ENCODE measurements at places on chromosomes 7 and 10.
A peak's percentile ranks its signal among the peaks of the same experiment; 100 is the strongest.

- DNase-seq: no peak
These were observed 17.8 kb downstream of the VWA2 start for GRCh38 chr10:114256822-114257221.

DNA sequence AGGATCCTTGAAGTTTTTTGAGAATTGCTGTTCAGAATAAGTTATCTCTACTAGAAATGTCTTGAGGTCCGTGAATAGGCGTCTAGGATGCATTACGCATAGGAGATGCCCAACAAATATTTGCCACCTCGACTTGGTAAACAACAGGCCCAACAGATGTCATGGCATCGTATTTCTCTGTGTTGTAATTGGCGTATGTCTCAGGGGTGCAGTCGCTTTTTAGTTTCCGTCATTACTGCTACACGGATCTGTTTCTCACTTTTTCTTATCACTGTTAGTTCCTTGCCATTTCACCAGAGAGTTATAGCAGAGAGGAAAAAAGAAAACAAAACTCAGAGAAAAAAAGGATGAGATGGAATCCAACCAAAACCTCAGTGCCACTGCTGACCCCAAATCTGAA, 73.0 kb upstream of the SFMBT2 start:
- no peak for DNase-seq

DNA sequence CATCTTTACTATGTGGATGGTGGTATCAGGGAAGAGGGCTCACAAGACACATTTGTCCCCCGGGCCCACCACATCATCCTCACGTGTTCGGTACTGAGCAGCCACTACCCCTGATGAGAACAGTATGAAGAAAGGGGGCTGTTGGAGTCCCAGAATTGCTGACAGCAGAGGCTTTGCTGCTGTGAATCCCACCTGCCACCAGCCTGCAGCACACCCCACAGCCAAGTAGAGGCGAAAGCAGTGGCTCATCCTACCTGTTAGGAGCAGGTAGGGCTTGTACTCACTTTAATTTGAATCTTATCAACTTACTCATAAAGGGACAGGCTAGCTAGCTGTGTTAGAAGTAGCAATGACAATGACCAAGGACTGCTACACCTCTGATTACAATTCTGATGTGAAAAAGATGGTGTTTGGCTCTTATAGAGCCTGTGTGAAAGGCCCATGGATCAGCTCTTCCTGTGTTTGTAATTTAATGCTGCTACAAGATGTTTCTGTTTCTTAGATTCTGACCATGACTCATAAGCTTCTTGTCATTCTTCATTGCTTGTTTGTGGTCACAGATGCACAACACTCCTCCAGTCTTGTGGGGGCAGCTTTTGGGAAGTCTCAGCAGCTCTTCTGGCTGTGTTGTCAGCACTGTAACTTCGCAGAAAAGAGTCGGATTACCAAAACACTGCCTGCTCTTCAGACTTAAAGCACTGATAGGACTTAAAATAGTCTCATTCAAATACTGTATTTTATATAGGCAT, 9.1 kb upstream of the CSGALNACT2 start:
- no peak for DNase-seq

DNA sequence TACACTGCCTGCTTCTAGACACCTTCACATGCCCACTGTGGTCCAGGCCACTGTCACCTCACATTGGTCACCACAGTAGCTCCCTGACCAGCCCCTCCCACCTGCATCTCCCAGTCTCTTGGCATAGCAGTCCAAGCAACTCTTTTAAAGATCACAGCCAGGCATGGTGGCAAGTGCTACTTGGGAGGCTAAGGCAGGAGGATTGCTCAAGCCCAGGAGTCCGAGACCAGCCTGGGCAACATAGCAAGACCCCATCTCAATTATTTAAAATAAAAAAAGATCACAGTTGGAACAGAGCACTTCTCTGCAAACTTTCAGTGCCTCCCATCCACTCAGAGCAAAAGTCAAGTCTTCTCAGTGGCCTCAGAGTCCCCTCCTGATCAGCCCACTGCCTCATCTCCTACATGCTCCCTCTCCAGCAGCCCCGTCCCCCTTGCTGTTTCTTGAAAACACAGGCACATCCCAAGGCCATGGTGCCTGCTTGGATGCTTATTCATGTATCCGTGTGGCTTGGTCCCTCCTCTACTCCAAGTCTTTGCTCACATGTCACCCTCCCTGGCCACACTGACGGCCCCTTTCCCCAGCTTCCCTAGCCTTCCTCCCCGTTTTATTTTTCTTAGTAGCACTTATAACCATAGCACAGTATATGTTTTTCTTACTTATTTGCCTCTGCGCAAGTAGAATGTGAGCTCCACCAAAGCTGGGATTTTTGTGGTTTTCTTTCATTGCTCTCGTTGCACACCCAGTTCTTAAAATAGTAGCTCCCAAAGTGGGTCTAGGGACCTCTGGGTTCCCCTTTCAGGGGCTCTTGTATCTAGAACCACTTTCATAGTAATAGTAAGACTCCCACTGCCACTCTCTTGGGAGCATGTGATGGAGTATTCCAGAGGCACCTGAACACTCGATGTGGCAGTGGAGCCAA, 19.5 kb downstream of the TSPAN15 start:
- no peak for DNase-seq

- no peak for DNase-seq
These were observed 75.2 kb downstream of the PARD3 start for GRCh38 chr10:34739915-34740314.

GRCh38 chr7:151420144-151420543, 10.3 kb upstream of the WDR86 start:
- DNase-seq: no peak

DNA sequence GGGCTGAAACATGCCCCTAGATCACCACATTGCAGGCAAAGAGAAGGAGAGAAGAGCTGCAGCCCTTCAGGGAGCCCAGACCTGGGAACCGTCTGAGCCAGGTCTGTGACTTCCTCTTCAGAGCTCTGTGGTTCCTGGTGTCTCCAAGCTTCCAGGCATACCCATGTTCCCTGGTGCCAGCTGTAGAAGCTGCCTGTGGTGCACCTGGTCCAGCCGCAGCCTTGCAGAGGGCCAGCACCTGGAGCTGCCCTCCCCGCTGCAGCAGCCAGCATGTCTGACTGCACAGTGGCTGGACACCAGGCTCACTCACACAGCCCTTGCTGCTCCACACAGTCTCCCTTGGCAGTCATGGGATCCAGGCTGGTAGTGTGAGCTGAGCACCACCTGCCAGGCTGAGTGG, 33.6 kb downstream of the C7orf25 start:
- DNase-seq: no peak

DNA sequence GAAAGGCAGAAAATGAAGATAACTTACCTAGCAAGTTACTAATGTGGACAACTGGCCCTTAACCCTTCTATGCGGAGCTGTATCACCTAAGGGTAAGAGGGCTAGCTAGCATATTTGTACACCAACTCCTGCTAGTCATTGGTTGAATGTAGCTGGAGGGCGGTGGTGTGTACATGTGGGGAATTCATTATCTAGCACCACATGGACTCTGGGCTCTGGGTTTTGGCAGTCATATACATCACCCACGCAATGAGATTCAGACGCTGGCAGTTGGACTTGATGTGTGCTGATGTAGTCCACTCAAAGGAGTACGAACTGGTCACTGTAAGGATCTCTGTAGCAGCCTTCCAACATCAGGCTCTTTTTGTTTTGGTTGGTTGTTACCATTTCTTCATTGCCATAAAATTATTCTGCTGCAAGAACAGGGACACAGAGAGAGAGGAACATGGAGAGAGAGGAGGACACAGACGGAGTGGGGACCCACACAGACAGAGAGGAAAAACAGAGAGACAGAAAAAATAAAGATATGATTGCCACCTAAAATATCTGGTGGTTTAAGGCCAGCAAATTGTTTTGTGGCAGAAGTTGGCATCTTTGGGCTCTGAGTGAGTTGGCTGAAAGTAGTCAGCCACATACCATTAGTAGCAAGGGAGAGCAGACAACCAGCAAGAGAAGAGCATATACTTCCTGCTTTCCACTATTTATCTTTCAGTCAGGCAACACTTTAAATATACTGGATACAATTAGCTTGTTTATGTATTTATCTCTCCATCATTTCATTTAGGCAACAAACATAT, 76.7 kb upstream of the MTPN start:
- no peak for DNase-seq

- peak; percentile 48 for DNase-seq
These were observed 90.9 kb downstream of the NEURL1 start for GRCh38 chr10:103584216-103585010.

DNA sequence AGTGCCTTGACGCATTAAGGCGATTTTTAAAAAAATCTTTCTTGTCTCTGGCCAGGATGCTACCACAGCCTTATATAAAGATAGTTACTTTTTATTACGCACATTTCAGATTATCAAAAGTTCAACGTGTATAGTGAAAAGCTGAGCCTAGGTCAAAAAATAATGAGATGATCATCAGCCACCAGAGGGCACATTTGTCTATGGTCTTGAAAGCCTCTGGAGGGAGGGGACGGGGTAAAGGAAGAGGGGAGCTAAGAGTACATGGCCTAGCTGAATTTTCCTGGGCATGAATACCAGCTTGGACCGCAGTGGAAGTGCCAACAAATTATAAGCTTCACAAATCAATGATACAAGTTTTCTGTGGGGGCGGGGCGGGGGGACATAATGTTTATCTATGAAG, 285.9 kb upstream of the SMIM30 start:
- no peak for DNase-seq

DNA sequence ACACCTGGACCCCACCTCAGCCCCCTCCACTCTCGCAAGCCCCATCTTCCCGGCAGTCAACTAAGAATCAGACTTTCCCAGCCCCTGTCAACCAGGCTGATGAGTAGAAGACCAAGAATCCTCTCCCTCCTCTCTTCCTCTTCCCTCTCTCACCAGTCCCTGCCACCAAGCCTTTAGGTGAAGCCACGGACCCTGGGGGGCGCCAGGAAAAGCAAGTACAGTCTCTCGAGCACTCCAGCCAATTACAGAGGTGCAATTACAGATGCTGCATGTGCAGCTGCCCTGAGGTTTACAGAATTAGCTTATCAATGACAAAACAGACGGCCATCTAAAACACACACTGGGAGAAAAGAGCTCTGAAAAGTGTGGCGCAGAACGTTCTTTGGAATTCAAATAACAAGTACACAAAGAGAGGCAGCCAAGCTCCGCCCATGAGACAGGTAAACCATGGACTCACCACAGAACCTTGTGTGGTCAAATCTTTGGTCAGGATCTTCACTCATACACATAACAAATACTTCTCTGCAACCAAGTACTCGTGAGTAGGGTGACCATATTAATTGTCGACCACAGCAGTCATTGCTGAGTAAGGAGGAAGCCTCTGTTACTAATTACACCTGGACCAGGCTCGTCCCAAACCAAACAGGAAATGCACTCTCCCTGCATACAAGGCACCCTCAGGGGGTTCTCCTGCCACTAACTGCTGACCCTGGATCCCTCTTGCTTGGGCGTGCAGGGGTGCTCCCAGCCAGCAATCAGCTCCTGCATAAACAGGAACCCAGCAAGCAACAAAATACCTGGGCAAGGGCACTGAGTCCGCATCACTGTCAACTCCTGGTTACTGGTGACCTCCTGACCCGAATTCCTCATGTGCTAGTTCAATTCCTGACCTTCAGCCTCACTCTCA, 189.2 kb downstream of the FAM107B start:
- no peak for DNase-seq

DNA sequence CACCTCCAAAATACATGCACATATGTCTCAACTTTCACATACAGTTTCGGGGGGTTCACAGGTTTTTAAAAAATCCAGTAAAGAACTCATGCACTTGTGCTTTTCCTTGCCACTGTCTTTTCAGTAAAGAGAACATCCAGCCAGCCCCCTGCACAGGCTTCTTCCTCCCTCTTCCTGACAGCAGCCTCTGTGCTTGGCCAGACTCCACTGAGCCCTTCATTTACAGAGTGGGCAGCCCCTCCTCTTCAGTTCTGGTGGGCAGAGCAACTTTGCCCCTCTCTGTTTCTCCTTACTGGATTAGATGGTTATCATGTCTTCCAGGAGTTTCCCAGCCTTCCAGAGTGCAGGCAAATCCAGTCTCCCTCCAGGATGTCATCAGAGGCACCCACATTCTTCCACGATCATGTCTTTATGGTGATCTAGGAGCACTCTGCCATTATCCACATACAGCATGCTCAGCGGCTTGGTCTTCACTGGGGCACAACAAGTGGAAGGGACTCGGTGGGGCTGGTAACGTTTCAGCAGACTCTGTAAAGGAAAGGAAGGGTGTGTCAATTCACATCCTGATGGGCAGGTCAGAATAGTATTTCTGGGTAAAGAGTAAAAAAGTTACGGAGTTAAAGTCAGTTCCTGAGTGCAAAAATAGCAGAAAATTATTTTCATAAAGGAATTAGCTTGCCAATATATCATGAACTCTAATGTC, 8.8 kb downstream of the NODAL start:
- DNase-seq: no peak

- no peak for DNase-seq
These were observed 4.4 kb downstream of the TDRD1 start for GRCh38 chr10:114183563-114183962.

DNA sequence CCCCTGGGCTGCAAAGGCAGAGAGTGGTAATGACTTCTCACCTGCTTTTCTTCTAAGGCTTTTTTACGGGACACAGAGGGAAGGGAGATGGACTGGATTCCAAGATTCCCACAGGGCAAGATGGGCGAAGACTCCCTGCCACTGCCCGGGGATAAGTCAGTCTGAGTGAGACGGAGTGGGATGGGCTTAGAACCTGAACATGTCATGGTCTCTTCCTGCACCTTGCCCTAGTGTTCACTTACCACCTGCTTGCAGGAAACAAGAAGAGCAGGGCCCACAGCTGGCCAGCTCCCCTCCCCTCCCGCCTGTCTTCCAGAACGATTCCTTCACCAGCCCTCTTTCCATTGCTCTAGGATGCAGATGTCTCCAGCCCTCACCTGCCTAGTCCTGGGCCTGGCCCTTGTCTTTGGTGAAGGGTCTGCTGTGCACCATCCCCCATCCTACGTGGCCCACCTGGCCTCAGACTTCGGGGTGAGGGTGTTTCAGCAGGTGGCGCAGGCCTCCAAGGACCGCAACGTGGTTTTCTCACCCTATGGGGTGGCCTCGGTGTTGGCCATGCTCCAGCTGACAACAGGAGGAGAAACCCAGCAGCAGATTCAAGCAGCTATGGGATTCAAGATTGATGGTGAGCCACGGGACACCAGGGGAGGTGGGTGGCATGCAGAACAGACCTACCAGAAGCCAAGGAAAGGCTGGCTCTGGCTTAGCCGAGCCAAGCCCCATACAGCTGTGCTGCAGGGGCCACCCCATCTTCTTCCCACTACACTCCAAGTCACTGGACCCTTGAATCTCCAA, 1.3 kb downstream of the SERPINE1 start:
- no peak for DNase-seq

- no peak for DNase-seq
These were observed 886.4 kb upstream of the LRRN3 start for GRCh38 chr7:110204527-110204926.

DNA sequence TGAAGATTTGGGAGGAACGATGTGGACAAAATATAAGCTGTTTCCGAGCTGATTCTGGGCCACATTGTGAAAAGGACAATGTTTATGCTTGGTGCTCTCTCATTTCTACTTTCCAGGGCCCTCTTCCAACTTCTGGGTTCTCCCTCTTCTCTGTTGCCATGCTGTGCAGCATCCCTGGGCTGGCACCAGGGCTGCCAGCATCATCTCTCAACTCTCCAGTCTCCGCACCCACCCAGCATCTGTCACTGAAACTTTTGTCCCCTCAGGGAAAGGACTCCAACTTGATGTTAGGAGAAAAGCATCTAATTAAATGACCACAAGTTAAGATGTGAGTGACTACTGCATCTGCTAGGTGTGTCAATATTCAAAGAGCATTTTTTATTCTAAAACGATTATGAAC, 26.7 kb downstream of the CFAP58 start:
- DNase-seq: no peak

Data from activated CD4-positive, alpha-beta T cell treated with anti-CD3 and anti-CD28 coated beads for 24 hours (primary cell).